ENCODE measurements at places on chromosomes 11 and 22. TPM values are rescaled to one million over a fixed set of nuclear protein-coding genes. Genes with fewer than 3 reads are reported as not detected.

- no peak for DNase-seq
Observed at GRCh38 chr11:33620423-33621171, 80.0 kb downstream of the C11orf91 start.

DNA sequence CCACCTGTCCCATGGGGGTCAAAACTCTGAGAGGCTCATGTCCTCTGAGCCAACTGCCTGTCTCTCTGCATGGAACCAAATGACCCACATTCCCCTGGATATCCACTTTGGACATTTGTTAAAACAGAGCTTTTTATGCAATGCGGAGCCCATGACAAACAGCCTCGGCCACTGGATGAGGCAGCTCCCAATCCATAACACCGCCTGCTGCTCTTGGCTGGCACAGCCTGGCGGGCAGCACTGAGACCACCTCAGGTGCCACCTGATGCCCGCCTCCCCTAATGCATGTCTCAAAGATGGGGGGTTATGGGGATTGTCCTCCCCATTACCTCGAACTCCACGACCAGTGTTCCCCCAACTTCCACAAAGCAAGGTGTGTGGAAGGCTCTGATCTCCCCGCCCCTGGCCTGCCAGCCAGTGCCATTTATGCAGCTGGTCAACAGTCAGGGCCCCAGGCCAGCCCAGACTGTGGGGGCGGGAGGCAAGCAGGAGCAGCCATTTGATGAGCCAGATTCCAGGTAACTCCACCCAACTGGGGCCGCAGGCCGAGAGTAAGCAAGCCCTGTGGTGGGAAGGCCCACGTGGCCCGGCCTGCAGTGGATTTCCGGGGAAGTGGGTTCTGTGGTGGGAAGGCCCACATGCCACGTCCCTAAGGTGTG is 84.2 kb downstream of the PHF21B start:
- no peak for DNase-seq

DNA sequence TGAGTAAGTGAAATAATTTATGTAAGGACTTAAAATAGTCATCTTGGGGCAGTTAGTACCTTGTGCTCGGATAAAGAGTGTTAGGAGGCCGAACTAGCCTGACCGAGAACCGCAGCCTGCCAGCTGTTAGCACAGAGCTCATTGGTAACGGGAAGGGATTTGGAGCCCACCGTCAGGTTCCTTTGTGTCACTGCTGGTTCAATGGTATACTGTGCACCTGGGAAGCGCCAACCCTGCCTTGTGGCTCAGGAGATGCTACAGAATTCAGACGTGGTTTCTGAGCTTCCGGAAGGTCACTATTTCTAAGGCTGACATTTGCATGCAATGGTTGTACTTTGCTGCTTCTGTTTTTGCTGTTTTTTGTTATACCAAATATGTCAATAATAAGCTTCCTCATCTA is 403.5 kb downstream of the CADM1 start:
- DNase-seq = no peak

DNA sequence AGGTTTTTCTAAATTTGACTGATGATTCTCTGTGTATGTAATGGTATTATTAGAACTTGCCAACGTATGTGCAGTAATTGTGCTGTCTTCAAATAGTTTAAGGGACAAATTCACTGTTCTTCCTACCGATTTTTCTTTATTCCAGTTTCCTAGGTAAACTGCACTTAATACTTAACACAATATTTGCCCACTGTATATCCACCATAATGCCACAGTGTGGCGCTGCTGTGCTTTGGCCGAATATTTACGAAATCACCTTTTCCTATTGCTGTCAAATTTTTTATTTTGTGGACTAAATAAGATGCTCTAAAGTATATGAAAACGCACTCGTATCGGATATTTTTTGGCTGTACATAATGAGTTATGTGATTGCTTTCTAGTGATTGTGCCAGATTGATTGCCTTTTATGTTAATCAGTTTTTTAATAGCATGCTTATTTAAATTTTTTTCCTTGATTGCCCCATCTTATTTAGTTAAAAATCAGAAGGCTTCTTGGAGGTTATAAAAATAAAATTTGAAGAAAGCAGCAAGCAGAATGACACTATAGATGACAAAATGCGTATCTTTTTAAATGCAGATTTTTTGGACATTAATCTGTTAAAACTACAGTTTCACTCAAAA is 10.5 kb downstream of the AASDHPPT start:
- DNase-seq = peak; percentile 49

DNA sequence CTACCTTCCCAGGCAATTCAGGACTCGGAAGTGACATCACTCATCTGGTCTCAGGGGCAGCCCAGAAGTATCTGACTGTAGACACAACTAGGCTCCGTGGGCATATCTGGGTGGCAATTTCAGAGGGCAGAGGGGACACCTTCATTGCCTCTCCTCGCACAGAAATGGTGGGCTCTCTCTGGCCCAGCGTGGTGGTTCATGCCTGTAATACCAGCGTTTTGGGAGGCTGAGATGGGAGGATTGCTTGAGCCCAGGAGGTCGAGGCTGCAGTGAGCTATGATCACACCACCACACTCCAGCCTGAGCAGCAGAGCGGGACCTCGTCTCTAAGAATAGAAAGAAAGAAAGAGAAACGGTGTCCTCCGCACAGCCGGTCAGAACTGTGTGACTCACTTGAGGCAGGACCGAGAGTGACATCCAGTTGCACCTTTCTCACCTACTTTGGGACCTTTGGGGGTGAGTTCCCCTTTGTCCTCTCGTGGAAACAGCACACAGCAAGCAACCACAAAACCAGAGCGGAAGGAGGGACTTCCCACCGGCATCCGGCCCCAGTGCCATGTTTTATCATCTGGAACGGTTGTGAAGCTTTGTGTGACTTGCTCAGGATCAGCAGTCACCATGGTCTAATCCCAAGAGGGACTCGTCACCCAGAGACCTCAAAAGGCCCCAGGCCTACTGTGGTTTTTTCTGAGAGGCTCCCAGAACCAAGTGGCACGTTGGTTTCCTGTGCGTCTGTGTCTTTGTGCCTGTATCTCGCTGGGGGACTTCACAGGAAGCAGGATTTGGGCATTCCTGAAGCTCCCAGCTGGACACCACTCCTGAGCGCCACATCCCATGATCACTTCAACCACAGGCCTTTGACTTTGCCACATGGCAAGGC is 38.4 kb upstream of the EMID1 start:
- no peak for DNase-seq

GRCh38 chr11:60972182-60973030 is 926 bp downstream of the CD6 start:
- no peak for DNase-seq

GRCh38 chr11:134228625-134229024 is 4.2 kb downstream of the VPS26B start:
- no peak for DNase-seq

GRCh38 chr11:18721561-18722292 is 4.3 kb downstream of the IGSF22 start:
- DNase-seq = no peak

Gene DRAP1
- 57.3 TPM for polyA plus RNA-seq

DNA sequence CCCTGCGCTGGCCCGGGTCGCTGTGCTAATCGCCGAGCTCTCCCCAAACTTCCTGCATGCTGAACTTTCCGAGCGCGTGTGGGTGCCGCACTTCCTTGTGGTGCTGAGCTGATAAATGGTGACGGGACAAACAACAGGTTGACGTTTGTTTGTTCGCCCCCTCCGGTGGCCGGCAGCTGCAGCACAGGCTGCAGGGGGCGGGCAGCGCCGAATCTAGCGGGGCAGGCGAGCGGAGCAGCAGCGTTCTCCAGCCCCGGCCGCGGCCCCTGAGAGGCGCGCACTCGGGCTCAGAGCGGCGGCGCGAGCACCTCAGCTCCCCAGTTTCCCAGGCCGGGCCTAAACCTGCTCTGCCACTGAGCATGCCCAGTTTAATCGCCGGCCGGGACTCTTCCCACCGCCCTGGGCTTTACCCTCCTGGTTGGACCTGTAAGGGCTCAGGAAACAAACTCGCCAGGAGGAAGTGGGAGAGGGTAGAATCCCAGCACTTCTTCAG is at the start of gene PDGFD:
Gene PDGFD, minus strand, starts transcription at position 120 of the 493 bp plus-strand sequence.
- DNase-seq = peak; percentile 37

GRCh38 chr22:19343470-19343869 is 52.0 kb upstream of the CLTCL1 start:
- no peak for DNase-seq

GRCh38 chr11:18633256-18634139 is 644 bp downstream of the SPTY2D1 start:
- DNase-seq = no peak

Gene ADORA2A
- polyA plus RNA-seq = 3.4 TPM

Gene MAP6
- polyA plus RNA-seq = 0.22 TPM

DNA sequence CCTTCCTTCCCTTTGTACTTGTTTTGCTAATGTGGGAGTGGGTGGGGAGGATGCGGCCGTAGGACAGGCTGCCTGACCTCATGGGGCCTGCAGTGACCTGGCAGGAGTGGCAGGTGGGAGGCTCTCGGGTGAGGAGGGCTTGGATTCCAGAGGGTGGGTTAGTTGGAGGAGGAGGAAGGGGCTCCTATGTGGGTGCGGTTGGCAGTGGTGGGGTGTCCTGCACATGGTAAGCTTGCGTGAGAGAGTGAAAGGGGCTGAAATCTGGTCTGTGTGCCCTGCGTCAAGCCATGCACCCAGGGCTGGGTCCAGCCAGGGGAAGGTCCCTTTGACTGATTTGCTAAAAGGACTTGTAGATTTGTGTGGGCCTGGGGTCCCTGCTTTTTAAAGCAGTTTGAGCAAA is 90.7 kb upstream of the OR4B1 start:
- no peak for DNase-seq

Gene TMEM41B
- polyA plus RNA-seq = 11.8 TPM
